ENCODE measurements at places on chromosomes 7 and 10.

- DNase-seq: no peak
- peaks cover 14% of the 10 kb centered on the region for H3K4me1 ChIP-seq
- no peaks in the 10 kb centered on the region for H3K27me3 ChIP-seq
- H3K4me3 ChIP-seq: no peak overlapping the region
- no peak overlapping the region for H3K27ac ChIP-seq
- peaks cover 8% of the 10 kb centered on the region for H3K36me3 ChIP-seq
Measured at GRCh38 chr10:13771992-13772391, 185.2 kb downstream of the PRPF18 start.

DNA sequence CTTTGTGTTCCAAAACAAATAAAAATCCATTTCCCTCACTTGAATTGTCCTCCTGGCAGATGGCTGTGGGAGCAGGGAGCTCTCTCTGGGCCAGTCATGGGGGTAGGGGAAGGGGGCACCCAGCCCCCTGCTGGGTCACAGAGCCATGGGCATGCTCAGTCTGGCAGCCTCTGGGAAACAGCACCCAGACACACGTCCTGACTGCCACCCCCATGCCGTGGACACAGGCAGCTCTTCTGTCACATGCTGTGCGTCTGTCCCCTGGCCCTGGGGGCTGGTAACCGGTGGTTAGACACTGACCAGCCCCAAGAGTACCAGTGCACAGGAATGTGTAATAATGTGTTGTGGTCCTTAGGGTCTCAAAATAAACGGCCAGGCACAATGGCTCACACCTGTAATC, 47.0 kb downstream of the RASGEF1A start:
- H3K4me3 ChIP-seq: no peak overlapping the region
- H3K4me1 ChIP-seq: peaks cover 12% of the 10 kb centered on the region
- DNase-seq: no peak

GRCh38 chr10:27100813-27101347, 586 bp upstream of the ANKRD26 start:
- DNase-seq: no peak
- no peak overlapping the region for H3K27ac ChIP-seq
- peaks cover 6% of the 10 kb centered on the region for H3K4me1 ChIP-seq
- H3K4me3 ChIP-seq: peak overlapping the region; percentile 88

DNA sequence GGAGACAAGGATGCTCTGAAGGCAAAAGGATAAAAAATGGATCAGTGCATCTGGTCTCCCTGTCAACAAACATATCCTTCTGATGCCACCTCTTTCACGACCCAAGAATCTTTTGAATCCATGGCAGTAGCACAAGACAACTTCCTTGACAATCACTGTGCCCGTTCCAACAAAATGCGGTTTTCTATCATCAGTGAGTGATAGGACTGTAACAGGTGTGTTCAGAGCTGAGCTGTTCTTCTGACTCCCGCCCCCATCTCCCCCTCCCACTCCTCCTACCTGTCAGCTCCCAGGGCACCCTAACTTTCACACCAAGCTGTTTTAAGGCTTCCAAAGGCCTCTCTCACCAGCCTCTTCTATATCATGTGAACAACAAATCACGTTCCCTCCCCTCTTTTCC, 74.8 kb downstream of the PARD3 start:
- H3K27me3 ChIP-seq: no peaks in the 10 kb centered on the region
- H3K4me3 ChIP-seq: peak overlapping the region; percentile 63
- H3K36me3 ChIP-seq: no peaks in the 10 kb centered on the region
- DNase-seq: no peak

DNA sequence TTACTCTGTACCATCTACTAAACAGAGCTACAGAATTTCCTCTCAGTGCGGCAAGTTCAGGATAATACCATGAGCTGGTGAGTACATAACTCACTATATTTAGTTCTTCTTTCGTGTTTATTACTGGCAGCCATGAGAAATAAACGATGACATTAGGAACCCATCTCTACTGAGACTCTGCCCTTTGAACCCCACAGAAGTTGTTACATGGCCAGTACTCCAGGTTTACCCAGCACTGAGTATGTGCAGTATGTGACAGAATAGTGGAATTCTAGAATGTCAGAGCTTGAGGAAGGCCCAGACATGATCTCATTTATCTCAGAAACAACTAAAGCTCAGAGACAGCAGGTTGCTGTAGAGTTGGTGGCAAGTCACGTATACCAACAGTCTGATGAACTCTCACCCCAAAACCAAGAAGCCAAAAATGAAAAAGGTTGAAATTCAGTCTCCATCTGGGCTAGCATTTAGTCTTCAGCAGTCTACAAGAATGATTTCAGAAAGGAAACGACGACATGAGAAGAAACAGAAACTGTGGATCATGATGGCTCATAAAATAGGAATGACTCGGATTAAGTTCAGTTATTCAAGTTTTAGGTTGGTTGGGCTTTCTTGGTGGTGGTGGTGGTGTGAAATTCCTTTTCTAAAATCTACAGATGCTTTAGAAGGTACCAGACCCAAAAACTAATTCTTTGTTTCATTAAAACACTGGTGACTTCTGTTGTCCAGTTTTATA, 78.5 kb downstream of the SORBS1 start:
- peaks cover 18% of the 10 kb centered on the region for H3K36me3 ChIP-seq

GRCh38 chr7:152424348-152425108, 11.3 kb downstream of the KMT2C start:
- H3K4me1 ChIP-seq: peaks cover 38% of the 10 kb centered on the region
- peaks cover 24% of the 10 kb centered on the region for H3K36me3 ChIP-seq
- H3K4me3 ChIP-seq: no peak overlapping the region
- DNase-seq: no peak
- H3K27me3 ChIP-seq: no peaks in the 10 kb centered on the region

- DNase-seq: peak; percentile 35
- peak overlapping the region; percentile 93 for H3K27ac ChIP-seq
- peak overlapping the region; percentile 85 for H3K4me3 ChIP-seq
- H3K4me1 ChIP-seq: peaks cover 34% of the 10 kb centered on the region
- H3K36me3 ChIP-seq: 0 out of 2 replicates have a peak, but pooled peaks cover 3% of the 10 kb centered on the region
- H3K27me3 ChIP-seq: no peaks in the 10 kb centered on the region
Measured at GRCh38 chr10:11610826-11611247, 613 bp downstream of the USP6NL start.

DNA sequence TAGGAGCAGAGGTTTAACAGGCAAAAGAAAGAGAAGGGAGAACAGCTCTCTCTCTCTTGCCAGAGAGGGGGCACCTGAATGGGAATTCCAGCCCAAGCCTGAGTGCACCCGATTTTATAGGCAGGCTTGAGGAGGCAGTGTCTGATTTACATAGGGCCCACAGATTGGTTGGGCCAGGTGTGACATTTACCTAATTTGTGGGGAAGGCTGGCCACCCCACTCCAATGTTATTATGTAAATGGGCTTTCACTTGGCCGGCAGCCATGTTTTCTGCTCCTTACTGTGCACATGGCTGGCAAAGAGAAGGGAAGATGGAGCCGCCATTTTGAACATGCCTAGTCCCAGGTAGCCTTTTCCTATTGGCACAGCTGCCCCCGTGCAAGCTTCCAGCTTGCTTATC, 735.5 kb upstream of the AUTS2 start:
- H3K27ac ChIP-seq: no peak overlapping the region
- H3K36me3 ChIP-seq: no peaks in the 10 kb centered on the region
- no peak overlapping the region for H3K4me3 ChIP-seq

GRCh38 chr7:953547-954327, 743 bp downstream of the ADAP1 start:
- peak overlapping the region; percentile 41 for H3K4me3 ChIP-seq
- H3K27ac ChIP-seq: no peak overlapping the region
- H3K4me1 ChIP-seq: peaks cover 7% of the 10 kb centered on the region
- peak; percentile 63 for DNase-seq

GRCh38 chr7:646487-646886, 80.0 kb upstream of the DNAAF5 start:
- H3K4me1 ChIP-seq: peaks cover under 1% of the 10 kb centered on the region
- no peak overlapping the region for H3K27ac ChIP-seq
- peaks cover 4% of the 10 kb centered on the region for H3K36me3 ChIP-seq
- DNase-seq: no peak
- no peaks in the 10 kb centered on the region for H3K27me3 ChIP-seq
- no peak overlapping the region for H3K4me3 ChIP-seq

DNA sequence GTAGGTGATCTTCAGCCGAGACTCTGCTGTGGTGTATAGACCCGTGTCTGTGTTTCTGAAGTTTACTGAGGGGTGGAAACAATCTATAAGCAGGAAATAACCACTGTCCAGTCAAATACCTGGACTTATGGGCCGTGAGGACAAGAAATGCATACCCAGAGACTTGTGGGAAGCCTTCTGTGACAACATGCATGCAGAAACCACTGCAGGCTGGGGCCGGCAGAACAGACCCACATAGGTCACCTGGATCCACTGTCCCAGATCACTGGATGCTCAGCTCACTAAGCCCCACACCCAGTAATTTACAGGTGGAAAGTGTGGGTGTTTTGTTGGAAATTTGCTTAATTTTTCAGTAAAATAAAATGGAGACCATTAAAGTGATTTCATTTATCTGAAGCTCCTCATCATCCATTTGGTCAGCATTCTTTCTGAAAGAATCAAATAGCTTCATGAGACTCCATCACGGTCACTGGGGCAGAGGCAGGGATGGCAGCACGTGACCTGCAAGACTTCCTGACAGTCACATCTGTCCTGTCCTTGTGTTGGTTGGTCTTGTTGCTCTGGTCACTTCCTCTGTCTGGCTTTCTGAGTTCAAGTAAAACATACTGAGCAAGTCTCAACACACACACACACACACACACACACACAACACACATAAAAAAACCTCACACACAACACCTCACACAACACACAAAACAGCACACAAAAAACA, 108.3 kb downstream of the TNS3 start:
- no peak for DNase-seq
- no peak overlapping the region for H3K4me3 ChIP-seq
- no peaks in the 10 kb centered on the region for H3K36me3 ChIP-seq
- H3K27me3 ChIP-seq: peaks cover 37% of the 10 kb centered on the region

DNA sequence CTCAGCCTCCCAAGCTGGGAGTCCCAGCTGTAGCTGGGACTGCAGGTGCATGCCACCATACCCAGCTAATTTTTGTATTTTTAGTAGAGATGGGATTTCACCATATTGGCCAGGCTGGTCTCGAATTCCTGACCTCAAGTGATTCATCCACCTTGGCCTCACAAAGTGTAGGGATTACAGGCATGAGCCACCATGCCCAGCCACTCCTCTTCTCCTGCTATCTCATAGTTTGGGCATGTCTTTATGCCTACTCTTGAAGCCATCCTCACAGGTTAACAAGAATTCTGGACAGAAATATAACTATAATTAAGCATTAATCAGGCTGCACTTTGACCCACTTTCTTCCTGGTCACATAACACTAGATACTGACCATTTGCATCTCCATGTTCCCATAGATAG, 28.6 kb upstream of the C10orf67 start:
- H3K36me3 ChIP-seq: no peaks in the 10 kb centered on the region
- no peak overlapping the region for H3K4me3 ChIP-seq
- DNase-seq: no peak
- no peak overlapping the region for H3K27ac ChIP-seq

- peak overlapping the region; percentile 88 for H3K27ac ChIP-seq
- peaks cover 33% of the 10 kb centered on the region for H3K4me1 ChIP-seq
- no peaks in the 10 kb centered on the region for H3K27me3 ChIP-seq
- DNase-seq: peak; percentile 66
Measured at GRCh38 chr10:3668276-3668965, 116.6 kb downstream of the KLF6 start.

DNA sequence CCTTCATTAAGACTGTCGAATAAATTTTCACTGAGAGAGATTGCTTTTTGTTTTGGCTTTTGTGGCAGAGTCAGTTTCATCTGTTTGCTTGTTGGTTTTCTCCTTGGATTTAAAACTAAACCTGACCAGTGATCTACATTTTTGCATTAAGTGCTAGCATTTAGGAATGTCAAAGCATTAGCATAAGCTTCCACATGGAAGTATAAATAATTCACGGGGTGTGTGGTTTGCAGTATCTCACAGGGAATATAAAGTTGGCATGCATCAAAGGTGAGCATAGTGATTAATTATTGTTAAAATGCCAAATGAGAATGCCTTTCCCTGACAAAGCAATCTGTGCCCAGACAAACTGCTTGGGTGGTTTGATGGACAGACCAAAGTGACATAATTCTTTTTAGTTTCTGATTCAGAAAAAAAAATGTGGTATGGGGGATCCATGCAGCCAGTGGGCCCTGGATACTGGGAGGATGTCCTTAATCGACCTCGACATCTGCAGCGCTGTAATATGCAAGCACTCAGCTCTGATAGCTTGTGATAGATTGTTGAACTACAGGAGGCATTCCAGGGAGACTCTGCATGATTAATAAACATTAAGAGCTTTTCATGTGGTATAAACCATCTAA, 339.3 kb upstream of the POM121L12 start:
- DNase-seq: no peak
- H3K4me1 ChIP-seq: peaks cover 19% of the 10 kb centered on the region
- H3K4me3 ChIP-seq: no peak overlapping the region
- H3K36me3 ChIP-seq: peaks cover 10% of the 10 kb centered on the region
- H3K27me3 ChIP-seq: peaks cover 3% of the 10 kb centered on the region
- H3K27ac ChIP-seq: peak overlapping the region; percentile 82

DNA sequence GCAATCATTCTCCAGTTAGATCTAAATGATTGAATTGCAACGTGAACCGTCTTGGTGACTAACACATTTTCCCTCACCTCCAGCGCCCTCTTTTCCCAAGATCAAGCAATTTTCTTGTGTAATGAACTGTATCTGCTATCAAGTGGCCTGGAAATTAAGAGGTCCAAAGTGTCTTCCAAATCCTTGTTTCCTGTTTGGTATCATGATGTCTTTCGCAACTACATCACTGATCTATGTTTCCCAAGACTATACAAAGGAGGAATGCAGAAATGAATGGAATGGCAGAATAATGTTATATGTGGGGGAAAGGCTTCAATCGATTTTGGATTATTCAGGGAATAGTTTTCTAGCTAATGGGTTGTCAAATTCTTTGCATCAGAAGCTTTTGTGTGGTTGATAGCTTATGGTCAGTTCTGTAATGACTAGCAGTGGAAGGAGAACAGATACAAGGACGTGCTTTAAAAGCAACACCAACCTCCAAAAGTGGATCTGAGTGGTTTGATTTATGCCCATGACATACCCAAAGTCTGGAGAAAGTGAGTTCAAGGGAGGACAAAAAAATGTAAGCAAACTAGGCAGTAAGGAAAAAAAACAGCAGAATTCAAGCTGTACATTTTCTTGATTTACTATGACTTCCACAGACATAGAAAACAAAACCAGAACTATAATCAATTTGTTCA, 14.6 kb upstream of the ZEB1 start:
- no peaks in the 10 kb centered on the region for H3K36me3 ChIP-seq
- no peak overlapping the region for H3K4me3 ChIP-seq
- no peak for DNase-seq

GRCh38 chr10:114337510-114338462, 66.5 kb downstream of the AFAP1L2 start:
- peak overlapping the region; percentile 79 for H3K27ac ChIP-seq
- peaks cover 37% of the 10 kb centered on the region for H3K4me1 ChIP-seq
- DNase-seq: peak; percentile 57
- no peak overlapping the region for H3K4me3 ChIP-seq

DNA sequence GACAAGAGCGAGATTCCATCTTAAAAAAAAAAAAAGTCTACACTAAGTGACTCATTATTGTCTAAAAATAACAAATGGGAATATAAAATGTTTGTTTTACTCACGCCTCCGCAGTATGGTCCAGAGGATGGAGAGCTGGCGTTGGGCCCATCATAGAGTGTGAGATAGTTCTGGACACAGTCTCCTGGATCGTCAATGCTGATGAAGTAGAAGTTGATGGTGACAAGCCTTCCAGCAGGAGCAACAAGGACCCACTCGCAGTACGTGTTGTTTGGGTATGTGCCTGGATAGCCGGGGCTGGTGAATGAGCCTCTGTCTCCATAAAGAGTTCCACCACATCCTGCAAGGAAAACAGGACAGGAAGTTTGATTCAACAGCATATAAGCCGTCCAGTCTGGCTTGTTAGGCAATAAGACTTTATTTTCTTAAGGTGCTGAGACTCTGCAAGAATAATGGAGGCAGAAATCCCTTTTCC, 11.5 kb upstream of the RSU1 start:
- H3K36me3 ChIP-seq: no peaks in the 10 kb centered on the region
- H3K4me3 ChIP-seq: no peak overlapping the region
- H3K4me1 ChIP-seq: peaks cover 11% of the 10 kb centered on the region
- no peak for DNase-seq
- no peaks in the 10 kb centered on the region for H3K27me3 ChIP-seq
- no peak overlapping the region for H3K27ac ChIP-seq
